ENCODE measurements at places on chromosomes 3 and 15. TPM values are rescaled to one million over a fixed set of nuclear protein-coding genes. Genes with fewer than 3 reads are reported as not detected.

Gene ST3GAL6
- total RNA-seq: 0.58 TPM

Gene EFCAB12
- total RNA-seq: 0.39 TPM

Gene KCNH8
- total RNA-seq: 0.04 TPM

Gene SPINK8
- total RNA-seq: not detected

Gene ATP13A5
- total RNA-seq: not detected

All from activated naive CD8-positive, alpha-beta T cell treated with anti-CD3 and anti-CD28 coated beads for 36 hours (primary cell).